Fibroblast of skin of back (primary cell): ENCODE measurements at places on chromosomes 6 and 20.
A peak's percentile ranks its signal among the peaks of the same experiment; 100 is the strongest.

GRCh38 chr6:75409928-75410327 lies 83.7 kb downstream of the FILIP1 start:
- DNase-seq = no peak

- no peak for DNase-seq
These were observed 180.7 kb downstream of the FNDC1 start for GRCh38 chr6:159349915-159350314.

DNA sequence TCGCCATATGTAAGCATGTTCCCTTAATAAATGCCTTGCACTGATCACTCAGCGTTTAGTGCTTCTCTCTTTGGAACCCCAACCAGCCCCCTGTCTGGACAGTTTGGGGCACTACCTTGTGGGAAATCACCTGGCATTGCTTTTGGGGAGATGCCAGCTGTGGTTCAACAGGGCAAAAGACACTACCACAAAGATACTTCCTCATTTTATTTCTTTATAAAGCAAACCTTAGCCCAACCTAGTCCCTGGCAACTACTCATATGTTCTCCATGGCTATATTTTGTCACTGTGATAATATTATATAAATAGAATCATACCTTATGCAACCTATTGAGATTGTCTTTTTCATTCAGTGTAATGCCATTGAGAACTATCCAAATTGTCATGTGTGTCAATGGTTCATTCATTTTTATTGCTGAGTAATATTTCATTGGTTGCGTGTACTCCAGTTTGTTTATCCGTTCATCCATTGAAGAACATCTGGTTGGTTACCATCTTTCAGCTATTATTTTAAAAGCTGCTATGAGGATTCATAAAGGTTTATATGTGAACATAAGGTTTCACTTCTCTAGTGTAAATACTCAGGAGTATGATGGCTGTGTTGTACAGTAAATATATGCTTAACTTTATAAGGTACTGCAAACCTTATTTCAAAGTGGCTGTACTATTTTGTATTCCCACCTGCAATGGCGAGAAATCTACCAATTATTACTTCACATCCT lies 114.8 kb downstream of the MOXD1 start:
- DNase-seq = no peak

DNA sequence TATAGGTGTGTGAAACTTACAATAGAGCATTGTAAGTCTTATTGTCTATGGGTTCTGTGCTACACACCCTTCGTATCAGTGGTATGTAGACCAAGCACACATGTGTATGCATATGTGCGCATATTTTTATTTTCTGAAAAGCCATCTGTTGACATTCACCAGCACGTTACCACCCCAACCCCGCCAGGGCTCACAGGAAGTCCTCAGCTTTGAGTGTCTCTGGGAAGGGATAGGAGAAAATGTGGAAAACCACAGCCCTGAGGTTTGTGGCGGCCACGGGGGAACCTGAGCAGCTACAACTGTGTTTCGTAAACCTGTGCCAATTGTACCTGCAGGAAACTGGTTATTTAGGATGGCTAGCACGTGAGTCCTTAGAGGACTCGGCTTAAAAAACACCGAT lies 123.3 kb upstream of the PHACTR3 start:
- DNase-seq = no peak

DNA sequence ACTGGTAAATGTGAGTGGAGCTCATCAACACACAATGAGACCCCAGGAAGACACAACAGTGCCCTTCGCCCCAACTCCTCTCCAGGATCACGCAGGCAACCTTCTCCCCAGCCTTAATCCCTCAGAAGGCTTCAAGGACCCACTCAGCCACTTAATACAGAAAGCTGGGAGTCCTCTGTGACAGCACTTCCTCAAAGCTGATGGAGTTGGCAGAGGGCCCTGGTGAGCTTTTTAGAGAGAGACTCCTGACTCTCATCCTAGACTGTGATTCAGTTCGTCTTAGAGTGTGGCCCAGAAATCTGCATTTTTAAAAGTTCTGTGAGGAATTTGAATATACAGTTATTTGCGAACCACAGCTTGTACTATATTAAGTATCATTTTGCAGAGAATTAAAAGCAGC lies 187.7 kb downstream of the UST start:
- peak; percentile 77 for DNase-seq
